Neural crest cell (in vitro differentiated cells): ENCODE measurements at places on chromosomes 1 and 21.

- no peak for DNase-seq
Observed at GRCh38 chr1:162357681-162358266, 18.9 kb downstream of the SPATA46 start.

DNA sequence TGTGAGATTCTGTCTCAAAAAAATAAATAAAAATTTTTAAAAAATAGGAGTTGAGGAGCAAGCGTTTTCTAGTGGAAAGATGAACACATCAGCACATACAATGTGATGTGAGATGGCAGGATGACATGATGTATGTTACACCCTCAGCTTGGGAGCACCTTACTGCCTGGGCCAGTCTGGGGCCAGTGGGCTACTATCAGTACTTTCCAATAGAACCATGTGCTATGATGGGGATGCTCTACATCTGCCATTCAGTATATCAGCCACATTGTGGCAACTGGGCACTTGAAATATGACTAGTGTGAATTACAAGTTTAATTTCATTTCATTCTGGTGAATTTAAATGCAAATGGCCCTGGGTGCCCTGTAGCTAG is 156.0 kb downstream of the PGBD5 start:
- no peak for DNase-seq

GRCh38 chr21:34671462-34671861 is 2.7 kb downstream of the CLIC6 start:
- DNase-seq: no peak

DNA sequence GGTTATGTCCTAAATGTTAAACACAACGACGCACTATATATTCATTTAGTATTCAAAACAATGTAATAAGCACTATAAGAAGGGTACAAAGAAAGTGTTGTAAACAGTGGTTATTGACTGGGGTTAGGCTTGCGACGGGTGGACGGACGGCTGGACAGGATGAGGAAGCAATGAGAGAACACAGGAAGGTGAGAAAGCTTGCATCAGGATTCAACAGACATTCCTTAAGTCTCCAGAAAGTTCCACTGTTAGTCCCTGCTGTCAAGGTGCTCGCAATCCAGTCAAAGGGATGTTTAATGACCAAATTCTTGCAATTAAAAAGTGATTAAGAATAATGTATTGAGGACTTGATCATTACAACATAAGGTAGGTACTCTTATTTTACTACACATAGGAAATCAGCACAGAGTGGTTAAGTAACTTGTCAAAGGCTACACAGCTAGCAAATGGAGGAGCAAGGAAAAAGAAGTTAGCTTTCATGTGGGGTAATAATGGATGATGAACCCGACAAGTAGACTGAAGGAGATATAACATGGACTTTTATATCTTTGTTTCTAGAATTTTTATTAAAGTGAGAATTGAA is 994 bp upstream of the ACBD6 start:
- DNase-seq: no peak

GRCh38 chr1:223531742-223532341 is 133.7 kb downstream of the CAPN8 start:
- peak; percentile 67 for DNase-seq

DNA sequence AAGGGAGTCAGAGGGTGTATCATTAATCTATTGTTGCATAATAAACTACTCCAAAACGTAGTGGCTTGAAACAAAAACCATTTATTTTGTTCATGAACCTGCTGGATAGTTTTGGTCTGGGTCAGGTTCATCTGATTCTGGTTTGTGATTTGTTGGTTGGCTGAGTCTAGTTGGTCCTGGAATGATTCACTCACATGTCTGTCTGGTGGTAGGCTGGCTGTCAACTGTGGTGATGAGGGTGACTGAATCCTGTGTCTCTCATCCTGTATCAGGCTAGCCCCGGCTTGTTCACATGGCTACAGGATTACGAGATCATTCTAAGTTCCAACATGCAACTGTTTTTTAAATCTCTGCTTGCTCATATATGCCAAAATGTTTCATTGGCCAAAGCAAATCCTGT is 22.5 kb upstream of the SIKE1 start:
- no peak for DNase-seq

DNA sequence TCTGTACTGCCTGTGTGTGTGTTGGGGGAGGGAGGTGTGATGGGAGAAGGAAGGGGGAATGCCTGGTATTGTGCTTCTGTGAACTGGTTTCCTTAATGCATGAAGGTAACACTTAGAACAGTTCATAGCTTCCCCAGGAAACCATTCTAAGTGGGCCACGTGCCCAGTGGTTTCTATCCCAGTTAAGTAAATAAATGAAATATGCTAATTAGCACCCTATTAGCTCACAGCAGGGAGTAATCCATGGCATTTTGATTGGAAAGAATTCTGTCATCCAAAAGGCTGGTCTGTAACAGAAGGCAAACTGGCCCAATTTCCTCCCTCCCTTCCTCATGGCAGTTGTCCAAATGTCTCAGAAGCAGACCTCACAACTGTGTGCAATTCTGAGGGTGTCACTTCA is 199.3 kb downstream of the TTLL7 start:
- no peak for DNase-seq

DNA sequence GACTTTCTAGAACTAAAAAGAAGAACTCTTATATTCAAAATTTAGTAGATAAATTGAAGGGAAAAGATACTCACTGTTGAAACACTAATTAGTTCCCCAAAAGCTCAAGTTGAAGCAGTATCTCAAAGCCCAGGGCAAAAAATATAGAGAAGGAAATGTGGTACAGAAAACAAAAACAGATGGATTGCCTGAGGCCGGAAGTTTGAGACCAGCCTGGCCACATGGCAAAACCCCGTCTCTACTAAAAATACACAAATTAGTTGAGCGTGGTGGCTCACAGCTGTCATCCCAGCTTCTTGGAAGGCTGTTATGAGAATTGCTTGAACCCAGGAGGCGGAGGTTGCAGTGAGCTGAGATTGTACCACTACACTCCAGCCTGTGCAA is 36.0 kb downstream of the FAM177B start:
- DNase-seq: no peak

GRCh38 chr1:239677362-239677761 is 291.0 kb downstream of the CHRM3 start:
- DNase-seq: no peak

DNA sequence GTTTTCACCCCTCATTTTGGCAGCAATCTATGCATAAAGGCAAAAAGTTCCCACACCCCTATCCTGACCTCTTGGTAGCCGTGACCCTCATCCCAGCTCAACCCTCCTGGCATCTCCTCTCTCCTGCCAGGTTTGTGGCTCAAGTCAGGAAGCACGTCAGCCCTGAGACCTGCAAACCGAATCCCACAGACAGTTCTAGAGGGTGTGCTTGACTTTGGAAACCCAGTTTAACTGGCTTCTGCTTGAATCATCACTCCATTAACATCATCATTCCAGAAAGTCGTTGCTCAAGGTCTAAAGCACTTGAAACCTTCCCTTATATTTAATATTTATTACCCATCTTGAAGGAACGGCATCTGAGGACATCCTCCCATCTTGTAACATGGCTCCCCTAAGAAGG is 133.4 kb upstream of the ERG start:
- DNase-seq: no peak

DNA sequence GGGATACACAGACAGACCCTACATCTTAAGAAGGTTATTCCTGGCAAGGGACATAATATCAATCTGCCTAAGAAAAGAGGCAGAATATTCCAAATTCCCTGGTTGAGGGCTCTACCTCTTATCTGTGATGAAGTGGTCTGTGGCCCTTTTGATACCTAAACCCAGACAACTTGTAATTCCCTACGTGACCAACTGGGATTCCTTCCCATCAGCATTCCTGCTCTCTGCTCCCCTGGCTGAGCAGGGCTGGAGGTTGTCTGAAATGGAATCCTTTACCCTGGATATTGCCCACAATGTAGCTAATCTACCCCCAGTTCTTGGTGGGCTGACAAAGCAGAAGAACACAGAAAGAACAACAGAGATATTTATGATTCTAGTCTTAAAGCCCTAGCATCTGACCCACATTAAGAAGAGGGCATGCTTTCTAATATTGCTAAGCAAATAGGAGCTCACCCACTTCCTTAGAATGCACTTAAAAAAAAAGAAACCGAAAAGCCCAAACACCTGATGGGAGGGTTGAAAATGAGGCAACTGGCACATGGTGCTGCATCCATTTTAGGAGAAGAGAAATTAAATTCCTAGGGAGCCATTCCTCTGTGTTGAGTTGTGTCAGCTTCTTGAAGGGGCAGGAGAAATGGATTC is 36.8 kb downstream of the GADD45A start:
- no peak for DNase-seq

- DNase-seq: no peak
Observed at GRCh38 chr1:78492386-78492950, 1.7 kb downstream of the PTGFR start.

GRCh38 chr1:97139512-97139911 is 417.9 kb downstream of the PTBP2 start:
- DNase-seq: no peak

GRCh38 chr1:156458181-156458503 is 42.4 kb downstream of the MEF2D start:
- no peak for DNase-seq

DNA sequence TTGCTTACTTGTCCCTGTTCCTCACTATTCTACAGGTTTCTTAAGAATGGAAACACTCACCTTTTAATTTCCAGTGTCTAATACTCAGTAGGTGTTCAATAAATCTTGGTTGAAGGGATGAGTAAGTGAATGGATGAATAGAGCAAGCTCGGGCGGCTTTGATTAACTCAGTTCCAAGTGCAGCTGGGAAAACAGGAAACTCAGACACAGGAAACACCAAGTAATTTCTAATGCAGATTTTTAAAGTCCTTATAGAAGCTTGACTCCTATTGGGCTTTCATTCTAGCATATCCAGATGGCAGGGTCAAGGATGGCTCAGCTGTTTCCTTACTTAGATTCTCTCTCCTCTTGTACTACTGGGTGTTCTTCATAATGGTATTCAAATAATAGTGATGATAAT is 14.0 kb downstream of the CAMK1G start:
- DNase-seq: no peak

DNA sequence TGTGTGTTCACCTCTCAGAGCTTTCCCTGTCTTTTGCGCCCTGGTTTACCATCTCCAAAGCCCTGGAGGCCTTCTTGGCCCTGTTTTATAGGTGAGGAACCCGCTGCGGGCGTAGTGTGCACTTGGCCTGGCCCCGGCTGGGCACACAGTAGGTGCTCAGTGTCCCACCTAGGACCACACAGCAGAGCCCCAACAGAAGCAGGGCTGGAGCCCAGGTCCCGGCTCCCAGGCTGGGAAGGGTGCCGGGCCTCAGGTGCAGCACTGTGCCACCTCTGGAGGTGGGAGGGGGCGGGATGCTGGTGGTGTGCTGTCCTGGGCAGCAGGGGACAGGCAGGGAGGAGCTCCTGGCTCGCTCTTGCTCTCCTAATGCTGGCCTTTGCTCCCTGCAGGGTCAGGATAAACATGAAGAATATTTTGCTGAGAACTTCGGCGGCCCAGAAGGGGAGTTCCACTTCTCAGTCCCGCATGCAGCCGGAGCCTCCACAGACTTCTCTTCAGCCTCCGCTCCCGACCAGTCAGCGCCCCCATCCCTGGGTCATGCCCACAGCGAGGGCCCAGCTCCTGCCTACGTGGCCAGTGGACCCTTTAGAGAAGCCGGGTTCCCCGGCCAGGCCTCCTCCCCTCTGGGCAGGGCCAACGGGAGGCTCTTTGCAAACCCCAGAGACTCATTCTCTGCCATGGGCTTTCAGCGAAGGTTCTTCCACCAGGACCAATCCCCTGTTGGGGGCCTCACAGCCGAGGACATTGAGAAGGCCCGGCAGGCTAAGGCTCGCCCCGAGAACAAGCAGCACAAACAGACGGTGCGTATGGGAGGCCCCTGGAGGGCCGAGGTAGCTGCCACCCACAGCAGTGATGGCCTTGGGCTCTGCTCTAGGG is 24.8 kb downstream of the COQ8A start:
- no peak for DNase-seq

DNA sequence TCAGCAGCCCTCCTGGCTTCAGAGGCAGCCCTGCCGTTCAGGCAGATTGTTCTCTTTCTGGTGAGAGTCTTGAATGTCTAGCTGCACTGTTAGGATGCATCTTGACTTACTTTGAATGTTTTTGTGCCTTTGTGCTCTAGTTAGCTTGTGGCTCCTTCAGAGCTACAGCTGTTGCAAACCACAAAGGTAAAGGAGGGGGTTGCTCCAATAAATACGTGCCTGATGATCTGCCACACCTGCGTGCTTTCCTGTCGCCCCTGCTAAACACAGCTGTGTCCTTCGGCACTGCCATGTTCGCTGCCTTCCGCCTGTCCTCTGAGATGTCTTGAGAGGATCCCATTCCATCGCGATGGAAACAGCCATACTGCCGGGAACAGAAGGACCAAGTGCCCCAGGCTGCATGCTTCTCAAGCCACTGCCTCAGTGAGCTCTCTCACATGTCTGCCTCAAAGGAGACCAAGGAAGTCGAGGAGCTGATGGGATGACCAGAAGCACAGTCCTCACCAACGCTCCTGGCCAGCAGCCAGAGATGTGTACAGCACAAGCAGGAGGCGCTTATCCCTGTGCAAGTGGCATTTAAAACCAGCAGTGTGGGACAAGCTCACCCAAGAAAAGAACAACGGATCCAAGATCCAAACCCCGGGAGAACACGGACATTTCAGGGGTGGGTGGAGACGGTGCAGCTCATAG is 12.0 kb upstream of the SMIM12 start:
- DNase-seq: no peak

- DNase-seq: no peak
Observed at GRCh38 chr1:156439777-156440183, 60.8 kb downstream of the MEF2D start.

DNA sequence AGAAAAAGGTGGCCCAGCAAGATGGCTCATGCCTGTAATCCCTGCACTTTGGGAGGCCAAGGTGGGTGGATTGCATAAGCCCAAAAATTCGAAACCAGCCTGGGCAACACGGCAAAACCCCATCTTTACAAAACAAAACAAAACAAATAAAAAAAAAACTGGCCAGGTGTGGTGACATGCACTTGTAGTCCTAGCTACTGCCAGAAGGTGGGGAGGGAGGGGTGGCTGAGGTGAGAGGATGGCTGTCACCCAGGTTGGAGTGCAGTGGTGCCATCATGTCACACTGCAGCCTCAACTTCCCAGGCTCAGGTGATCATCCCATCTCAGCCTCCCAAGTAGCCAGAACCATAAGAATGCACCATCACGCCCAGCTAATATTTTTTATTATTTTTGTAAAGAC is 22.8 kb downstream of the RERE start:
- no peak for DNase-seq

DNA sequence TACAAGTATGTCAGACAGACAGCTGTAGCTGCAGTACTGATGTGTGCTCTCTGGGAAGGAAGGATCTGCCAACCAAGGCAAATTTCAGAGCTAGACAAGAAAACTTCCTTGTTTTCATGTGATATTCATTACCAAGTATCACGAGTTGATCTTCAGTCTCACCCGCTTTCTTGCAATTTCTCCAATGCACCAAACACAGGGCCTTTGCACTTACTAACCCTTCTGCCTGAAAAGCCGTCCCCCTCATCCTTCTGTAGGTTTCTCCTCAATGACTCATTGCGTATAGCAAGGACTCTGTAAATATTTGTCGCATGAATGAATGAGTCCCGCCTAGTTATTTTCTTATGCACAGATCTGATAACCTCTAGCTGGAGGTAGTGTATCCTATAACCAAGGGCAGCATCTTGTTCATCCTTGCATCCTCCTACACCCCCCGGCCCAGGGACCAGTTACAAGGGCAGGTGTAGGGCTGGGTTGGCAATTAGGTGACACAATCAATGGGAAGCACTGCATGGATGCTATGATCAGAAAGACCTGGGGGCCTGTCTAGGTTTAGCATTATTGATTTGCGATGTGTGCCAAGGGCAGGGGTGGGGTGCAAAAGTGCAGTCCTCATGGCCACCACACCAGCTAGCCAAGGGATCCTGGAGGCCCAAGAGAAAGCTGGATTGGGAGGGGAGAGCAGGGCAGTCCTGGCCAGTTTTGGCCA is 51.4 kb upstream of the GPR157 start:
- no peak for DNase-seq

- DNase-seq: no peak
Observed at GRCh38 chr1:116664366-116664977, 3.1 kb downstream of the IGSF3 start.
